GM23338 (cell line): ENCODE measurements at places on chromosomes 2 and 18. TPM values are rescaled to one million over a fixed set of nuclear protein-coding genes. Genes with fewer than 3 reads are reported as not detected.

NOSTRIN gene
- total RNA-seq: not detected in 2 replicates

RELCH gene
- total RNA-seq: 48.7 and 56.4 TPM in 2 replicates

CABYR gene
- total RNA-seq: 34.6 and 48.4 TPM in 2 replicates

ETAA1 gene
- total RNA-seq: 45.5 and 48.2 TPM in 2 replicates

MROH2A gene
- total RNA-seq: not detected in 2 replicates

KIAA2012 gene
- total RNA-seq: 0.03 TPM in 1 of 2 replicates, not detected in the other

DNA sequence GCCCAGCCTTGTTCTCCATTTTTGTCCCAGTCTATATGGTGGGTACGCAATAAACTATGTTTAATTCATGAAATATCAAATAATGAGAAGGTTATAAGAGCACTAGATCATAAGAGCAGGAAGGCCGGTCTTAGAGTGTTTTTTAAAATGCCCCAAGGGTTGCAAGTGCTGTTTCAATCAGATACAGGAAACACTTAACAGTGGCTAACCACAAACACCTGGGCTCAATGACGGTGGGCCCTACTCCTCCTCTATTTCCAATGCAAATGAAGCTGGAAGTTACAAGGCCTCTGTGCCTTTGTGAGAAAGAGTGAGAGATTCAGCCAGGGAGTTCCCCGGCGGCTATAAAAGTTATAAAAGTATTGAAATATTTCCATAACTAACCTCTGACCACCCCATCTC, 18.9 kb upstream of the WDR33 start:
- H3K4me1 ChIP-seq: peaks cover 20% of the 10 kb centered on the region
- H3K4me3 ChIP-seq: no peak overlapping the region
- DNase-seq: peak; percentile 79
- H3K27me3 ChIP-seq: no peaks in the 10 kb centered on the region
- peaks cover 12% of the 10 kb centered on the region for H3K36me3 ChIP-seq

DNA sequence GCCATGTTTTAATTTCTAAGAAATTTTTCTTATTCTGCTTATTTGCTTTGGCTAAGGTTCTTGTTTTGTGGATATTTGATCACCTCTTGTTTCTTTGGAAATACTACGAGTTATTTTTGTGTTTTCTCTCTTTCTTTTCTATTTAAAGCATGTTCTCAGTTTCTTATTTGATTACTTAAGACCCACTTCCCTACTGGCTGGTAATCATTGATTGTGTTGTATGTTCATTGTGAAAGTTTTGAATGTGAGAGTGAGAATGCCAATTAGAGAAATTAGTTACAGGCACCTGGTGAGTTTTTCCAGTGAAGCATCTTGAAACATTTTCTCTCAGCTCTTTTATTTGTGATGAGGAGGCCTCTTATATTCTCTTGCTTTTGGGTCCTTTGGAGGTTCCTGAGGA, 226.7 kb upstream of the MC4R start:
- no peaks in the 10 kb centered on the region for H3K4me1 ChIP-seq
- no peaks in the 10 kb centered on the region for H3K27me3 ChIP-seq
- no peaks in the 10 kb centered on the region for H3K36me3 ChIP-seq
- H3K4me3 ChIP-seq: no peak overlapping the region

DNA sequence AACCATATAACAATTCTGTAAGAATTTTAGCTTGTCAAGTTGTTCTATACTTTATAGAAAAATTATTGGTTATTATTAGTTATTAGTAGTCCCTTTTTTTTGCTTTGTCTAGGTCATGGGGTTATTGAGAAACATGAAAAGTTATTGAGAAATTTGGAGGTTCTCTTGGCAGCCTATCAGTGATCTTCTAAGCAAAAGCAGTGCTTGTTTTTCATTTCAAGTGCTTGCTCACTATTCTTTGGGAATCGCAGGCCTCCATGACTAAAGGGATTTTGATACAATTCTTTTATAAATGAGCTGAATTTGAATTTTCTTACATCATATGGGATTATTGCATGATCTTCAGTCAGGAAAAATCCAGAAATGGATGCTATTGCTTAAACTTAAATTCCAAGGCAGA, 25.8 kb downstream of the PLEKHA3 start:
- H3K36me3 ChIP-seq: no peaks in the 10 kb centered on the region; the same call in 1 of the 2 replicates
- DNase-seq: no peak
- peaks cover 3% of the 10 kb centered on the region; the same call in 1 of the 2 replicates for H3K27me3 ChIP-seq
- H3K4me1 ChIP-seq: peaks cover 20% of the 10 kb centered on the region
- no peak overlapping the region for H3K27ac ChIP-seq

- H3K4me3 ChIP-seq: no peak overlapping the region
- H3K36me3 ChIP-seq: no peaks in the 10 kb centered on the region
- DNase-seq: no peak
- no peak overlapping the region for H3K27ac ChIP-seq
- H3K4me1 ChIP-seq: no peaks in the 10 kb centered on the region
These were observed 14.6 kb upstream of the NPPC start for GRCh38 chr2:231940795-231941194.

DNA sequence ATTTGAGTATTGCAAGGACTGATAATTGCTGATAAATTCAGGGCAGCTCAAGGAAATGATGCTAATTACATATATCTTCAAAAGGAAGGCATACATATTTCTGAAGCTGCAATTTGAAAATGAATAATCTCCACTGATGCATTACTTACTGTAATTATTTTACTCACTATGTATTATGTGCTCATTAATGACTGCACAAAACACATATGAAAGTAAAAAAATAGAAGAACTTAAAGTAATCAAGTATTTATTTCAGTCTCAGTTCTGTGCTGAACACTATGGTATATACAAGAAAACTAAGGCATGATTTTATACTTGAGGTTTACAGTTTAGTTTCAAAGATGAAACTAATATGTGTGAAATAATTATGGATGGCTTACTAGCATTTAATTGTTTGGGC, 9.3 kb downstream of the ACTR3 start:
- H3K27me3 ChIP-seq: no peaks in the 10 kb centered on the region
- H3K4me1 ChIP-seq: peaks cover 70% of the 10 kb centered on the region
- no peak overlapping the region for H3K4me3 ChIP-seq

DNA sequence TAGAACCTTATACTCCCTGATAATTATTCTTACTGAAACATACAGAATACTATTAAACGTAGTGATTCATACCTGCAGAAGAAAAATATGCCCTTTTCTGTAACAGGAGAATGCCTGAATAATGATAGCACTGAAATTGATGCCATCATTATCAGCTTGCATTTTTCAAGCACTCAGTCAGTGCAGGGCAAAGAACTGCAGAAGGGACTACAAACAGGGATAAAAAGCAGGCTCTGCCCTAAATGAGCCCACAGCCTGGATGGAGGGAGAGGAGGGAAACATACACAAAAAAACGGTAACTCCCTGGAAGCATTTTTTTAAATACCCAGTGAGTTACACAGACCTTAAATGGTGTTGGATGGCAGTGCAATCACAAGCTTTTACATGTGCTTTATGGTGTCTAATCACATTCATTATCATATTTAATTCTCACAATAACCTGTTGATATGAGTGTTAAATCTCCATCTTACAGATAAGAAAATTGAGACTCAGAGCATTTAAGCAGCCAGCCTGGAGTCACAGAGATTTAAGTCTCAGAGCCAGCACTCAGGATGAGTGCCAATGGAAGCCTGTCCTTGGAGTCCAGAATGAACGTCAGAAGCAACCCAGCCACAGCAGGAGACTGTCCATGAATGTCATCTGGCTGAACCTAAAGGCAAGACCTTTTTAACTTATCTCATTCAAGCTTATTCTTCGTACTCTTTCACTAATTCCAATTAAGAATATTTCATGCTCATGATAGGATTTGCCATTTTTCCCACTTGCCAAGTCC, 139.3 kb upstream of the CTNNA2 start:
- H3K27me3 ChIP-seq: no peaks in the 10 kb centered on the region
- no peak overlapping the region for H3K4me3 ChIP-seq
- no peaks in the 10 kb centered on the region for H3K36me3 ChIP-seq
- H3K27ac ChIP-seq: no peak overlapping the region

DNA sequence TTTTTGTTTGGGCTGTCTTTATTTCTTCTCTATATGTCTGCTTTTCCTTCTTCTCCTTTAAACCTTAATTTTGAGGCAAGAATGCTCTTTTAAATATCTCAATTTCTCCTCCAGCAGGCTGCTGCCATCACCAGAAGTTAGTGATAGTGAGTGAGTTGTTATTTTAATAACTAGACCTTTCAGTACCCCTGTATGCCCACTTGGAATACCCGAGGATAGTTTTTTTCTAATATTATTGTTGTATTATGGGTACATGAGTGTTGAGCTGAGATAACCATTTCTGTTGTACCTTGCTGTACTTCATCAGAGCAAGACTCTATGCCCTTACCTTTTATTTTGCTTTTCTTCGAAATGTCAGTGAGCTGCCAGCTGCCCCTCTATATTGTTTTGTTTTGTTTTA, 50.1 kb downstream of the PPM1B start:
- no peak overlapping the region for H3K4me3 ChIP-seq

DNA sequence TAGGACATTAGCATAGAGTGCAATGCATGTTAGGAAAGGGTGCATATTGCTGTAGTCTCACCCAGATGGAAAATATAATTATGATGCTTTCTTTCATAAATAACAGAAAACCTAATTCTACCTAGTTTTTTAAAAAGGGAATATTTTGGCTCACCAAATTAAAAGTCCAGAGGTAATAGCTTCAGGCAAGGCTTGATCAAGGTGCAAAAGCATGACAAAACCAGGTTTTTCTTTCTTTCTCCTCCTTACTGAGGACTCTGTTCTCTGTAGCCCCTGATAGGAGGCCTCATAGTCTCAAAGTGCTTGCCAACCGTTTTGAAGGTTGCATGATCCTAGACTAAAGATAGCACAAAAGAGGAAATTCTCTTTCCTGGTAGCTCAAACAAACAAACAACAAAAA, 349.9 kb downstream of the CTNNA2 start:
- peaks cover 5% of the 10 kb centered on the region for H3K4me1 ChIP-seq
- DNase-seq: no peak
- no peaks in the 10 kb centered on the region for H3K36me3 ChIP-seq
- H3K27me3 ChIP-seq: no peaks in the 10 kb centered on the region
- no peak overlapping the region for H3K27ac ChIP-seq

DNA sequence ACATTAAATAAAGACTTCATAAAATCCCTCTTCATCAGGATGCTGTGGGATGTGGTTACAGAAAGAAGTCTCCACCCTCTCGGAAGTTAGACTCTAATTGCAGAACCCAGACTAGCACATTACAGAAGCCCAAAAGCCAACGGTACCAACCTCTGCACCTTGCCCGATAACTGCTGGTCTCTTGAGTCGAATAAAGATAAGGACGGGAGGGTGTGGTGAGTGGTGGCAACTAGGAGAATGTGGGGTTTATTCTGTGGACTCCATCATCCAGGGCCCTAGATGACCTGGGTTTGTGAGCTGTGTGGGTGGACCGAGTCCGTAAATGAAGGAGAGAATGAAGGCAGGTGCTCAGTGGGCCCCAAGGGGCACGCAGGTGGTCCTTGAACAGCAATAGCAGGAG, 462.8 kb upstream of the ID2 start:
- peaks cover 9% of the 10 kb centered on the region for H3K4me1 ChIP-seq
- H3K27ac ChIP-seq: no peak overlapping the region
- no peaks in the 10 kb centered on the region for H3K27me3 ChIP-seq
- no peak for DNase-seq

DNA sequence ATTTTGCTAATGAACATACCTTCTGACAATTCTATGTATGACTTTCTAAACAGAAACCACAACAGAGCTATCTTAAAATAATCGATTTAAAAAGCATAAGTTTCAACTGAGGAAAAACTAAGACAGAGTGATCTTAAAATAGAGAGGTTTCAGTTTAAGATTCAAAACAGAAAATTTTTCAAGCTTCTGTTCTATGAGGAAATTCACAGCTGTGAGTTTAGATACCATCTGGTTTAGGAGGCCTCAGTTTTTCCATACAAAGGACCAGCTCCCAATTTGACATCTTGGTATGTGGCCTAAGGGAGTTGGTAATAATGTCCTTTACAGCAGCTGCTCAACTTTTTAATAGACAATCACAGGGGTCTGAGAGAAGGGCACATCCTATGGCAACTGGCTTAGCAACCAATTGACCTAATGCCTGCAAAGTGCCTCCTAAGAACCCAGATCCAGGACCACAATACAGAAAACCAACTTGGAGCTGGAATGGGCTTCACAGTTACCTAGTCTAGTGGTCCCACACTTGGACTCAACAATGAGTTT, 39.7 kb downstream of the MDH1 start:
- DNase-seq: no peak
- no peaks in the 10 kb centered on the region for H3K36me3 ChIP-seq
- H3K4me3 ChIP-seq: no peak overlapping the region
- no peak overlapping the region for H3K27ac ChIP-seq
- no peaks in the 10 kb centered on the region for H3K4me1 ChIP-seq
- H3K27me3 ChIP-seq: no peaks in the 10 kb centered on the region

- H3K4me1 ChIP-seq: peaks cover 11% of the 10 kb centered on the region; the same call in 1 of the 2 replicates
- DNase-seq: no peak
- no peak overlapping the region for H3K27ac ChIP-seq
- H3K4me3 ChIP-seq: no peak overlapping the region
- no peaks in the 10 kb centered on the region for H3K27me3 ChIP-seq
- H3K36me3 ChIP-seq: no peaks in the 10 kb centered on the region
These were observed 8.4 kb upstream of the HNRNPLL start for GRCh38 chr2:38610851-38611801.

- no peaks in the 10 kb centered on the region for H3K4me1 ChIP-seq
- DNase-seq: no peak
- no peaks in the 10 kb centered on the region for H3K36me3 ChIP-seq
- no peaks in the 10 kb centered on the region for H3K27me3 ChIP-seq
- no peak overlapping the region for H3K4me3 ChIP-seq
- H3K27ac ChIP-seq: no peak overlapping the region
These were observed 235.9 kb downstream of the EIPR1 start for GRCh38 chr2:3141696-3142095.

GRCh38 chr18:68956650-68957049, 158.8 kb downstream of the CCDC102B start:
- no peaks in the 10 kb centered on the region for H3K36me3 ChIP-seq
- no peak overlapping the region for H3K27ac ChIP-seq
- H3K27me3 ChIP-seq: no peaks in the 10 kb centered on the region

GRCh38 chr2:101442667-101443061, 32.2 kb downstream of the RFX8 start:
- DNase-seq: peak; percentile 69
- no peaks in the 10 kb centered on the region; the same call in 1 of the 2 replicates for H3K36me3 ChIP-seq
- H3K4me1 ChIP-seq: 0 out of 2 replicates have a peak, but pooled peaks cover 4% of the 10 kb centered on the region
- H3K27ac ChIP-seq: no peak overlapping the region

- H3K27me3 ChIP-seq: no peaks in the 10 kb centered on the region
- H3K4me3 ChIP-seq: no peak overlapping the region
- no peaks in the 10 kb centered on the region for H3K36me3 ChIP-seq
- H3K27ac ChIP-seq: no peak overlapping the region
- H3K4me1 ChIP-seq: no peaks in the 10 kb centered on the region
These were observed 40.9 kb upstream of the ALKAL2 start for GRCh38 chr2:328761-329160.

- no peak for DNase-seq
- no peaks in the 10 kb centered on the region for H3K4me1 ChIP-seq
- no peaks in the 10 kb centered on the region for H3K36me3 ChIP-seq
These were observed 698.6 kb downstream of the DCC start for GRCh38 chr18:53038608-53039007.

- peaks cover 89% of the 10 kb centered on the region for H3K4me1 ChIP-seq
- H3K27ac ChIP-seq: peak overlapping the region; percentile 80; the same call in 1 of the 2 replicates
- DNase-seq: no peak
- H3K4me3 ChIP-seq: no peak overlapping the region
These were observed 15.4 kb downstream of the SMAD7 start for GRCh38 chr18:48935433-48935774.

GRCh38 chr18:6553234-6553900, 138.7 kb upstream of the L3MBTL4 start:
- H3K4me1 ChIP-seq: peaks cover 16% of the 10 kb centered on the region; the same call in 1 of the 2 replicates
- no peak overlapping the region for H3K27ac ChIP-seq
- no peaks in the 10 kb centered on the region for H3K36me3 ChIP-seq
- no peak overlapping the region for H3K4me3 ChIP-seq
